ENCODE measurements at places on chromosomes 2 and 18.

DNA sequence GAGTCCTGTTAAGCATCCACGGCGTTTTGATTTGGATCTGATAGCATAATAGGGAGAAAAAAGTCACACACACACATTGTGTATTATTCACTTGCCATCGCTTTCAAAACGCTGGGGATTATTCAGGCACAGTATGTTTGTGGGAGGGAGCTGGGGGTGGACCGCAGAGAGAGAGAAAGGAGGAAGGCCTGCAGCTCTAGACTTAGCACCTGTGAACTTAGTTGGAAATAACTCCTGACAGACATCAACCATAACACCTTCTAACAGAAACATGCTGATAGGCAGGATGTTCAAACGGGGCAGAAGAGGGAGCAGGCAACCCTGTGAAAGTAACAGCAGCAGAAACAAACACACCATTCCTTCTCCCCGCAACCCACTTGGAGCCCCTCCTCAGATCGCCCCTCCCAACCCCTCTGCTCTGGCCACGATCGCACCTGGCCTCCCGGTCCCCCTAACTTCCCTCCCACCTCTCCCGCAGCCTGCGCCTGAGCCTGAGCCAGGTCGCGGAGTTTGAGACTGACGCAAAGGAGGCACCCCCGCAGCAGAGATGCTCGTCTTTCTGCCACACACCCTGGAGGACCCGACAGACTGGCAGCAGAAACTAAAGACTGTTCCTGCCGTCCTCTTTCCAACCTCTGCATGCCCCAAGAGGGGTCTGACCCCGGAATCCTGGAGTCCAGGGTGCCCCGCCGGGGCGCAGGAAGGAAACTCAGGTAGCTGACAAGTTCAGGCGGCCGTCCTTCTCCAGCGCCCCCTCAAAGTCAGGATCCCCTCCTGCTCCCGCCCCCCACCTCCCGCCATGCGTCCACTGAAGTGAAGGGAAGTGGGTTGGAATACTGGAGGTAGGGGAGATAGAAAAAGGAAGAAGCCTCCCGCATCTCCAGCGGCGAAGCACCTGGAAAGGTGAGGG is 738 bp downstream of the CHST9 start:
- no peak for DNase-seq

DNA sequence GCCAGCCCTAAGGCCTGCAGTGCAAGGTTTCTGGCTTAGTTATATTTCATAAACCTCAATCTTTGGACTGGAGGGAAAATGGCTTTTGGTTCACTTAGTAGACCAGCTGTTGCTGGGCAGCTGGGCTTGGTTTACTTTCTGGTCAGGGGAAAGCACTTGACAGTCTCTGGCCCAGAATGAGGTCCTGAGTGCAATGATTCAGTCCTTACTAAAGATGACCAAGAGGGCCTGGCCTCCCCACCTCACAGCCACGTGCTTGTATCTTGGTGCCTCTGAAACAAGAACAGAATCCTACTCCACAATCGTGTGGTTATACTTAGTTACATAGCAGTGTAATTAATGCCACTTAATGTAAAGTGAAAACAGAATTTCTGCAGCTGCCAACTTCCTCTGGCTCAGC is 325.5 kb upstream of the MEIS1 start:
- no peak for DNase-seq

GRCh38 chr2:147525819-147526489 is 318.9 kb upstream of the ACVR2A start:
- no peak for DNase-seq

DNA sequence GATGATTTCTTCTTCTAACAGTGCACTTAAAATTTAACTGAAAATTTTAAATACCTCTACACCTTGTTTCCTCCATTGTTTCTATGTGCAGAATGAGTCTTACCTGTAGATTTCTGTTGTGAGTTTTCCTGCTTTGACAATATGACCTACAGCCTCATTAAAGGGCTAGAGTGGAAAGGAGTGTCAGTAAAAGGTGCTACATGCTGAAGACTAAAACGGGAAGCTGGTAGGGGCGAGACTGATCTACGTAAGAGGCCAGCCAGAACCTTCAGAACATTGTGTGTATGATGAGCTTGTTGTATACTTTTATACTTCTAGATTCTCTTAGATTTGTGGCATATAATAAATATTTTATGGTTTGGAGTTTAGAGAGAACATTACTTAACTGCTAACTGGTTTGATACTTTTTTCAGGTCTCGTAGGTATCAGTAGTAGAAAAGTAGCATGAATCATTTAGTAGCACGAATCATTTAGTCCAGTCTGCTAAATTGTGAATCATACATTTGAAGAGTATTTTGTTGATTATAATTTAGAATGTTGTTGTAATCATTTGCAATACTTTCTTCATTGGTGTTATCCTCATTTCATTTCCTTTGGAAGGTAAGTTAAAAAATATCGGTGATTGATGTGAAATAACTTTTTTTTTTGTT is 14.3 kb downstream of the INSIG2 start:
- no peak for DNase-seq

- no peak for DNase-seq
These were observed 608.0 kb upstream of the PIK3C3 start for GRCh38 chr18:41347057-41347456.

DNA sequence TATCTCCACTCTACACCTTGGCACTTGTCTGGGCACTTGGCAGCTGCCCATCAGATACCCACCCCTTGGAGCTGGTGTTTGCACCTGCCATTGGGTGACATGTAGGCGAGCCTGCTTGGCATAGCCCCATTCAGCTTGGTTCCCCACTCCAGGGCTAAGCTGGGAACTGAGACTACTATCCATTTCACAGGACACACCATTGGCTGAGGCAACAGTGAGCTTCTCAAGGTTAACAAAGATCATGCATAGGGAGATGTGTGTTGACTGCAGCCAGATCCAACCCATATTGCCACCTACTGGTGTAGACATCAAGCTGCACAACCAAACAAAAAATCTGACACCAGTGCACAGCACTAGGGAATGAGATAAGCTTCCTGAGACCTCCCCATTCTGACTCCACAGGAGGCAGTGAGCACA is 1389.8 kb upstream of the TMEFF2 start:
- no peak for DNase-seq

DNA sequence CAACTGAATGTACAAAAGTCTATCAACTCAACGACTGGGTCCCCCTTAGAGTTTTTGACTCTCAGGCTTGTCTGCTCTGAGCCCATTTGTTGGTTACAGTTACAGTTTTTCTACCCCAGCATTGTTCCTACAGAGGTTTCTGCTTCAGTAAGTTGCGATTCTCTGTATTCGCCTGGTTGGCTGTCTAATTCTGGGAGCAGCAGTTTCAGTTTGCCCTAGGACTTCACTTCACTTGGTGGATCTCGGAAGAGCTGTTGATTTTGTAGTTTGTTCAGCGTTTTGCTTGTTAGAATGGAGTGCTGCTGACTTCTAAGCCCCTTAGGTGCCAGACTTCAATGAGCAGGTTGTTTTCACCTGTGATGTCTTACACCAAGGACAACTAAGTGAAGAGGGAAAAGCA is 296.5 kb upstream of the EPAS1 start:
- DNase-seq = no peak

DNA sequence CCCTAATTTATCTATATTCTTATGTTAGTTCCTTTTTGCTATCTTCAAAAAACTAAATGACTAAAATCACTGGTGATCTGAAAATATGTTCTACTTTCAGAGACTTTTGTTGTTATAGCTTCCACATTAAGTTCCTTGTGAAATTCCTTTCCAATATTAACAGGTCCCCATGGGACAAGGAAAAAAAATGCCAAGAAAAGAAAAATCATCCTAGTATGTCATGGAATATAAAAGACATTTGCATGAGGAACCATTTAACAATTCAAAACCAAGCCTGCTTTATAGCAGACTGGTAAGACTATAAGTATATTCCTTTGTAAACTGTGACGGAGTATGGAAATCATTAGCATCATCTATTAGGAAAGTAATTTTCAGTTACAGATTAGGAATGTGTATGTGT is 48.1 kb downstream of the COBLL1 start:
- no peak for DNase-seq

DNA sequence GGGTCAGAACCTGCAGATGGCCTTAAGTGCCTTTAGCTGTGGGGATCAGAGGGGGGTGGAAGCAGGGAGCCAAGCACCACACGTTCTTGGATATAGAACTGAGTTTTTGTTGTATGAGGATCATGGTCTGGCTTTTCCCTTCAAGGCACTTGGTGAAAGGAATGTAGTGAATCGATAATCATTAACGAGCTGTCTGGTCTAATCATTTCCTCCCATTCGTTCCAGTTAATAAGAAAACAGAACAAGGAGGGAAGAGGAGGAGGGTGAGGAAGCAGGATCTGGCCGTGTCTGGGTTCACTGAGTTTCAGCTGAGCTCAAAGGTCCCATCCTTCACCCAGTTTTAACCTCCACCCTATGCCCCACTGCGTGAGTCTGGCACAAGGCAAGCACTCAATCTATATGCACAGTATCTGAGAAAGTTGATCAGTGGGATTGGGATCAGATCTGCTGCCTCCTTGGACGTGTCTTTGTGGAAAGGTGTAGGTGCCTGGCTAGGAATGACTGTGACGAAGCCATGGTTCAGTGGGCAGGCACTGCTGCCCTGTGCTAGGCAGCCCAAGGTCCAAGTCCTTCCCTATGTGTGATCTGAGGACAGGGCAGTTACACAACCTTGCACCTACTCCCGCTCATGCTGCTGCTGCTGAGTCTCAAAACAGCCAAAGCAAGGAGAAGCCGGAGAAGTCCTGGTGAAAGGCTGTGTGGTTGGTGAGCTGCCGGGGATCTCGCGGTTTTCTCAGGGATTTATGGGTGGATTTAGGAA is 54.8 kb downstream of the GALNT14 start:
- DNase-seq = no peak

GRCh38 chr2:4942441-4942840 is 749.7 kb upstream of the SOX11 start:
- no peak for DNase-seq

DNA sequence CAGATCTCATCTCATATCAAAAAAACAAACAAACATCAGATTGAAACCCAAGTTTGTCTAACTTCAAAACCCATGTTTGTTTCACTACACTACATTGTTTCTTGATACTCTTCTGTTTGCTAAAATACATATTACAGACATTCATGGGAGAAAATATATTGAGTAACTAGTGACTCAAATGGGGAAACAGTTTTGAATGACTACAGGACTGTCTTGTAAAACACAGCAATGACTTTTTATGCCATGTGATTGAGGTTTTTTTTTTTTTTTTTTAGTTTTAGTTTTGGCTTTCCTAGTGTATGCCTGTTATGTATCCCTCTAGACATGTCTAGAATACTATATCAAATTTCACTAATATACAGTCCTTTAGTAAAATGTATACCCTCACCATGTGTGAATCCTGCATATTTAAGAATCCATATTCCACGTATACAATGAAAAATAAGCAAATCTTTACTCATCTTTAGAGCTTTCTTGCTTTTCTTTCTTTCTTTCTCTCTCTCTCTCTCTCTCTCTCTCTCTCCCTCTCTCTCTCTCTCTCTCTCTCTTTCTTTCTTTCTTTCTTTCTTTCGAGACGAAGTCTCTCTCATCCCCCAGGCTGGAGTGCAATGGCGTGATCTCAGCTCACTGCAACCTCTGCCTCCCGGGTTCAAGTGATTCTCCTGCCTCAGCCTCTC is 46.6 kb upstream of the SERTAD2 start:
- DNase-seq = no peak

- no peak for DNase-seq
These were observed 26.7 kb upstream of the VWA3B start for GRCh38 chr2:98060277-98060676.

- no peak for DNase-seq
These were observed 47.5 kb upstream of the ACSL3 start for GRCh38 chr2:222813177-222813843.

GRCh38 chr2:114949228-114949804 is 506.9 kb downstream of the DPP10 start:
- no peak for DNase-seq

- DNase-seq = no peak
These were observed 1.2 kb upstream of the MRO start for GRCh38 chr18:50820901-50821520.

- no peak for DNase-seq
These were observed 115.9 kb downstream of the AGAP1 start for GRCh38 chr2:235609746-235610145.

GRCh38 chr2:119326938-119327337 is 39.7 kb downstream of the C2orf76 start:
- DNase-seq = no peak

DNA sequence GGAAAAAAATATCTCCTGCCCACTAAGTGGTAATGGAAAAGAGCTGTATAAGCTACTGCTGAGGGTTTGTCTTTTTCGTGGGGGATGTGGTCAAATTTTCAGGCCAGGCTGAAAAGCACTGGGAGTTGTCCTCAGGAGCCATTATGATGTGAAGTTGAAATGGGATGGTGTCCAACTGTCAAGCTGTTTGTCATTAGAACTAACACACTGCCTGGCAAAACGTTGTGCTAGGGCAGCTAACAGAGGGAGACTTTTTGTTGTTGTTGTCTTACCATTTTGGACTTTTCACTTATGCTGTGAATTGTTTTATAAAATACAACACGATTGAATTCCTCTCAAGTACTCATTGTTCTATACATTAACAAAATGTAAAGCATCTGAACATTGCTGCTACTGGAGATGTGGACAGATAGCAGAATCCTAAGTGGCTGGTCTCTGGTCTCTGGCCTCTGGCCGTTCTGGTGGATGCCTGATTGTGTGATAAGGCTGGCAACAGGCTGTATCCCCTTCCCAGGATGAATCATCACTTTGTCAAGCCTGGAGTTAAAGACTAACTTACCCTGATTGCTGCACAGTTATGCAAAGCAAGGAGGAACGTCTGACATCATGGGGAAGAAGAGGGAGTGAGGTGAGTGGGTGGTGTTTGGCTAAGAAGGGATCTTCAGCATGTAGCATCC is 2.3 kb downstream of the MYO1B start:
- peak; percentile 25 for DNase-seq

DNA sequence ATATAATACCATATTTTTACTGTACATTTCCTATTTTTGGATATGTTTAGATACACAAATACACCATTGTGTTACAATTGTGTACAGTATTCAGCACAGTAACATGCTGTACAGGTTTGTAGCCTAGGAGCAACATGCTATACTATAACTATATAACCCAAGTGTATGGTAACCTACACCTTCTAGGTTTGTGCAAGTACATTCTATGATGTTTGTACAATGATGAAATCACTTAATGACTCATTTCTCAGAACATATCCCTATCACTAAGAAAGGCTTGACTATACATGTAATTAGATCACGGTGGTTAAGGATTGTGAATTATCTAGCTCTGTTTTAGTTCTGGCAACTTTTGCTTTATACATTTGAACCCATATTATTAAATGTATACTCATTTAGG is 31.3 kb downstream of the NPHP1 start:
- no peak for DNase-seq

DNA sequence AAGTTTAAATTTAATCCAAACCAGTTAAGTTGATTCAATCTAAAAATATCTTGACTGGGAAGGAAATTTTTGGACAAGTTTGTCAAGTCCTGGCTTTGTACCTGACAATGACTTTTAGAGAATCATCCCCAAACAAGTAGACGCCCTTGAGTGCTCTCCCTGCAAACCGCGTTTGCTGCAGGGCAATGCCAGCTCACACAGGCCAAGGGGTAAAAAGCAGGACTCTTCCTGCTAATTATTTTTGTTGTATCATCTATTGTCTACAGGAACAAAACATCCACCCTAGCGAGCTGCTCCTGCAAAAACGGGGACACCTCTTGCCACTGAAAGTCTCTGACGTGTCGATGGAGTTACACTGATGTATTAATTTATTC is 10.9 kb downstream of the ID2 start:
- no peak for DNase-seq

Data from left renal pelvis (tissue), 4 donors.